ENCODE measurements at places on chromosomes 12 and 14.

DNA sequence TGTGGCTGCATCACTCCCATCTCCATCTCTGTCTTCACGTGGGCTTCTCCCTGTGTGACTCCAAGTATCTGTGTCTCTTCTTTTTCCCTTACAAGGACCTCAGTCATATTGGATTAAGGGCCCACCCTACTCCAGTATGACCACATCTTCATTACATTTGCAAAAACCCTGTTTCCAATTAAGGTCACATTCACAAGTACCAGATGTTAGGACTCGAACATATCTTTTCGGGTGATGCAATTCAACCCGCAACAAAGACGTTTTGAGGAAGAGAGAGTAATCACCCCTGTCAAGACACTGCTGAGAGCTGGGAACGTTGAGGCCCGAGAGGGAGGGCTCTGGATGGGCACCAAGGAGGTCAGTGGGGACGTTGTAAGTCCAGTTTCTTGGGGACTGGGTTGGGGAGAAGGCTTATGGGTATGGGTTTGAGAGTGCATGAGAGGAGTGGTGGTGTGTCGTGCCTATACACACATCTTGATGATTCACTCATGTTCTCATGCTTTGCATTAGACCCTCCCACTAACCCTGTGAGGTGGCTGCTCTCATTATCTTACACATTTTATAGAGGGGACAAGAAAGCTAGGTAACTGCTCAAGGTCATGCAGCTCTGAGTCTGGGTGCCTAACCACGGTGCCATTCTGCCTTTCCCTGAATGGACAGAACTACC is 12.1 kb upstream of the IFI27 start:
- no peak for DNase-seq

GRCh38 chr12:7122811-7123769 is 5.6 kb downstream of the RBP5 start:
- no peak for DNase-seq

DNA sequence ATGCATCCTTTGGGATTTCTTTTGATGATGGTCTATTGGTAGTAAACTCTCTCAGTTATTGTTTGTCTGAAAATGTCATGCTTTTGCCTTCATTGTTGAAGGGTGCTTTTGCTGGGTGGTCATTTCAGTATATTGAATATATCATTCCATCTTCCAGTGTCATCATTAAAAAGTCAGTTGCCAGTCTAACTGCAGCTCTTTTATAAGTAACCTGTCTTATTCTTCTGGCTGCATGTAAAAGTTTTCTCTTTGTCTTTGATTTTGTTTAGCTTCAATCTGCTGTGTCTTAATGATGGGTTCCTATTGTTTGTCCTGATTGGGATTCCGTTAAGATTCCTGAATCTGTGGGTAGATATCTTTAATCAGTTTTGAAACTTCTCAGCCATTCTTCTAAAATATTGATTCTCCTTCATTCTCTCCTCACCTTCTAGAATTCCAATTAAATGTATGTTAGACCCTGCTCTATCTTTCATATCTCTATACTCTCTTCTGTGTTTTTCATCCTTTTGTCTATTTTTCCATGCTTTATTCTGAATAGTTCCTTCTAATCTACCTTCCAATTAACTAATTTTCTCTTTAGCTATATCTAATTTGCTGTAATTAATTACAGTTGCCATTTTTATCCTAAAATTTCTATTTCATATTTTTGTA is 6.4 kb downstream of the OAS1 start:
- DNase-seq, result no peak

DNA sequence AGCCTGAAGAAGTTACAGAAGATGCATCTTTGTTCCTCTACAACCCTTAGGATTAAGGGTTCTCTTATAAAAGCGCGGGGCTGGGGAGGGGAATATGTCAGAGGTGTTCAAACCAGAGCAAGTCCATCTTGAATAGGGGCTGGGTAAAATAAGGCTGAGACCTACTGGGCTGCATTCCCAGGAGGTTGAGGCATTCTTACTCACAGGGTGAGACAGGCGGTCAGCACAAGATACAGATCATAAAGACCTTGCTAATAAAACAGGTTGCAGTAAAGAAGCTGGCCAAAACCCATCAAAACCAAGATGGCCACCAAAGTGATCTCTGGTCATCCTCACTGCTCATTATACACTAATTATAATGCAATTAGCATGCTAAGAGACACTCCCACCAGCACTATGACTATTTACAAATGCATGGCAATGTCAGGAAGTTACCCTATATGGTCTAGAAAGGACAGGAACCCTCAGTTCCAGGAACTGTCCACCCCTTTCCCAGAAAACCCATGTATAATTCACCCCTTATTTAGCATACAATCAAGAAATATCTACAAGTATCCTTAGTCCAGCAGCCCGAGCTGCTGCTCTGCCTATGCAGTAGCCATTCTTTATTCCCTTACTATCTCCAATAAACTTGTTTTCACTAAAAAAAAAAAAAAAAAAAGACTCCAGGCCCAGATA is 108.1 kb upstream of the FOXN3 start:
- no peak for DNase-seq

GRCh38 chr12:43289426-43289801 is 262.6 kb downstream of the ADAMTS20 start:
- DNase-seq, result no peak

- DNase-seq, result no peak
These were observed 121.6 kb downstream of the KTN1 start for GRCh38 chr14:55701638-55702037.

GRCh38 chr12:124993626-124994436 is at the start of gene BRI3BP:
BRI3BP (plus strand) TSS chr12:124993645; CDS start chr12:124993791, 146 bp downstream.
- peak; percentile 10 for DNase-seq

DNA sequence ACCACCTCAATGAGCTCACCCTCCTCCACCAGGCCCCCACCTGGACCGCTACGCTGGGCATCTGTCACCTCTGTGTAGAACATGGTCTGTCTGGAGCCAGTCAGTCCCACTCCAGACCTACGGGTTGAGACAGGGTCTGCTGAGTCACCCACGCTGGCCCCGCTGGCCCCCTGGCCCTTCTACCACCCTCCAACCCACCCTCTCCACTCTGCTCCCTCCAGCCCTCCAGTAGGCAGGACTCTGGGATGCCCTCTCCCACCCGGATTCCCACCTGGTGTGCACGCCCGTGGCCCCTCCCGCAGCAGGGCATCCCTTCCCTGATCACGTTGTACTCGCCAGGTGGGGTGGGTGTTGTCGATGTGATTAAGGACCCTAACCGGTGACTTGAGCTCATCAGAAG is 4.6 kb upstream of the JAG2 start:
- DNase-seq, result no peak

DNA sequence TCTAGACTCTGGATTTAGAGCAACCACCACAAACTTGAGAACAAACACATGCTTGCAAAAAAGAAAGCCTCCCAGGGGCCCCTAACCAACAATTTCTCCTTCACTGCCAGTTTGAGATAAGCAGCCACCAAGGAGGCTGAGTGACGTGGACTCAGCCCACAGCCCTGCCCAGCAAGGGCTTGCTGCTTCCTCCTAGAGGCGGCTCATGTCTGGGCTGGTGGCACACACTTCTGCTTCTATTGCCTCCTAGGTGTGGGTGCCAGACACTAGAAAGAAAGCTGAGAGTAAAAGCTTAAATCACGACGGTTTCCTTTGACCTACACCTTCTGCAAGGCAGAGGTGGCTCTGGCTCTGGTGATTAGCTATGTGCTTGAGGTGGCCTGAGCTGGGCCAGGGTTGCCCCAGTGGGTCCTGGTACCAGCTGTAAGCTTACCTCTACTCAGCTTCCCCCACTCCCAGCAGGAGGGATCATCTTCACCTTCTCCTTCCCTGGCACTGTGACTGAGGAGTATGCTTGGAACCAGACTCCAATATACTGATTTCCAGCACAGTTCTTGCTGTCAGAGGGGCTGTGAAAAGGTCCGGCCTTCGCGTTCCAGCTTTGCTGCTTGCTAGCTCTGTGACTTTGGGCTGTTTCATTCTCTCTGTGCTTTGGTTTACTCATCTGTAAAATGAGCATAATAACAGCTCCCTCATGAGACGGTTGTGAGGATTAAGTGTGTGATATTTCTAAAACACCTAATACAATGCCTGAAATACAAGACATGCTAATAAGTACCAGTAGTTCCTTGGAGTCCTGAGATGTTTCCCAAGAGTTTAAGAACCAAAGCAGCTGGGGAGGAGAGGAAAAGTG is 89.7 kb upstream of the PARP11 start:
- peak; percentile 26 for DNase-seq

DNA sequence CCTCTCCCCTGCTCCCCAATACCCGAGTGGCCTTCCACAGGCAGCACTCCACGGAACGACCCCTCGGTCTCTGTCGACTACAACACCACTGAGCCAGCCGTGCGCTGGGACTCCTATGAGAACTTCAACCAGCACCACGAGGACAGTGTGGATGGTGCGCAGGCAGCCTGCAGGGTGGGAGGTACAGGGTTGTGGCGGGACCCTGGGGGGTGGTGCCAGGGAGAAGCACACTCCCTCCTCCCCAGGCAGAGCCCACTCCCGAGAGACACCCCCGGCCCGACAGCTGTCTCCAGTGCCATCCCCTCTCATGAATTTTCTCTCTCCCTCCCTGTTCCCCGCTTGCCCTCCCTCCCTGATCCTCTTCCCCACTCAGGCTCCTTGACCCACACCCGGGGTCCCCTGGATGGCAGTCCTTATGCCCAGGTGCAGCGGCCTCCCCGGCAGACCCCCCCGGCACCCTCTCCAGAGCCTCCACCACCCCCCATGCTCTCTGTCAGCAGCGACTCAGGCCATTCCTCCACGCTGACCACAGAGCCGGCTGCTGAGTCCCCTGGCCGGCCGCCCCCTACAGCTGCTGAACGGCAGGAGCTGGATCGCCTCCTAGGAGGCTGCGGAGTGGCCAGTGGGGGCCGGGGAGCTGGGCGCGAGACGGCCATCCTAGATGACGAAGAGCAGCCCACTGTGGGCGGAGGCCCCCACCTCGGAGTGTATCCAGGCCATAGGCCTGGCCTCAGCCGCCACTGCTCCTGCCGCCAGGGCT is 9.0 kb downstream of the TNS2 start:
- no peak for DNase-seq

- no peak for DNase-seq
These were observed 76.3 kb downstream of the SCAF11 start for GRCh38 chr12:45914090-45914489.

GRCh38 chr12:100656856-100657255 is 83.4 kb downstream of the GAS2L3 start:
- no peak for DNase-seq

- no peak for DNase-seq
These were observed 52.5 kb downstream of the TESPA1 start for GRCh38 chr12:54932038-54932437.

- DNase-seq, result no peak
These were observed 49.1 kb upstream of the KCNJ8 start for GRCh38 chr12:21823581-21823980.

- no peak for DNase-seq
These were observed 251.9 kb downstream of the TMEM132D start for GRCh38 chr12:129651951-129652350.

DNA sequence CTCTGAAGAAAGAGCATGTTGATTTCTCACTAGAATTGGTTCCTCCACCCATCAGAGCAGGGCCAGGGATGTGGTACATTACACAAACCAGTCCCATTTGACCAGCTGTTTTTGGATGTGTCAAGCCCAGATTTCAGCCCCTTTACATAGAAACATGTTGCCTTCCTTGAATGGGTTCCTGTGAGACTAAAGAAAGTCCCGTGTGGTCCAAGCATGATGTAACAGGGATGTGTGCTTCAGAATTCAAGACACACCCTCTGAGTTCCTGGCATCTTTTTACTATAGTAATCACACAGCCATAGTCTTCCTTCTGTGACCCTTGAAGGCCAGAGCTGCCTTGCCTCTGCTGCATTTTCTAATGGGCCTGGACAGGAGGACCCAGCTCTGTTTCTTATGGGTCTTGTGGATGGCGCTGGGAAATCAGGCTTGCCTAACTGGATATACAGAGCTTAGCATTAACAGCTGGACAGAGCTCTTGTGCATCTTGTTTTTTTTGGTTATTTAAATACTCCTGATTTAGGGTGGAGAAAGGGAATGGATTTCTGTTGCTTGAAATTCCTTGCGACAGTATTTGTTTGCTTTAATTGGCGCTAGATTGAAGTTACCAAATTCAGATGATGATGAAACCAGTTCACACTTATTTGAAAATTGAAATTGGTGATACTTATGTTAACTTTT is 341.0 kb downstream of the ZFP36L1 start:
- no peak for DNase-seq

GRCh38 chr12:46674129-46674528 is 151.7 kb downstream of the SLC38A4 start:
- DNase-seq, result no peak
